Prostate gland (tissue), 2 donors: ENCODE measurements at places on chromosomes 2 and 18. TPM values are rescaled to one million over a fixed set of nuclear protein-coding genes. Genes with fewer than 3 reads are reported as not detected.

The STAT4 gene
- total RNA-seq, result 0.41 TPM

The VWC2L gene
- total RNA-seq, result not detected

The NPAS2 gene
- total RNA-seq, result 24.2 TPM

GRCh38 chr2:78940998-78941397, 84.5 kb upstream of the REG3G start:
- no peaks in the 10 kb centered on the region for H3K27me3 ChIP-seq
- no peaks in the 10 kb centered on the region for H3K4me1 ChIP-seq
- H3K4me3 ChIP-seq, result no peak overlapping the region
- no peak for DNase-seq
- H3K36me3 ChIP-seq, result no peaks in the 10 kb centered on the region

DNA sequence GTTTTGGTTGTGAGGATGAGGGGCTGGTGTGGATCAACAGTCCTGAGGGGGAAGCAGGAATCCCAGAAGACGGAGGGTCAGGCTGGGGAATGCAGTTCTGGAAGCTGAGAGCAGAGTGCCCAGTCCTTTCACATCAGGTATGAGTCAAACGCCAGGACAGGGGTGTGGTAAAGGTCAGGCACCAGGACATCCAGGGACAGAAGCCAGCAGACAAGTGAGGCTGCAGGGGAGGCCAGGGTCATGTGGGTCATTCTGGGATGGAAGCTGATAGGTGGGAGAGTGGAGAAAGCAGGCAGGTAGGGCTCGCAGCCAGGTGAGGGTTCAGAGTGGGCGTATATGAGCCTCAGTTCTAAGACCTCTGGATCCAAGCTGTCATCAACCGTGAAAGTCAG, 12.8 kb upstream of the GNLY start:
- no peak overlapping the region for H3K4me3 ChIP-seq
- H3K27ac ChIP-seq, result no peak overlapping the region
- H3K4me1 ChIP-seq, result no peaks in the 10 kb centered on the region
- no peaks in the 10 kb centered on the region for H3K36me3 ChIP-seq
- no peak for DNase-seq

- H3K36me3 ChIP-seq, result no peaks in the 10 kb centered on the region
- H3K4me3 ChIP-seq, result no peak overlapping the region
- no peaks in the 10 kb centered on the region for H3K4me1 ChIP-seq
- DNase-seq, result no peak
- H3K27me3 ChIP-seq, result no peaks in the 10 kb centered on the region
- no peak overlapping the region for H3K27ac ChIP-seq
These were observed 23.6 kb downstream of the KCNE4 start for GRCh38 chr2:223075301-223076270.

GRCh38 chr2:179298666-179299065, 34.0 kb upstream of the SESTD1 start:
- H3K4me3 ChIP-seq, result no peak overlapping the region
- no peak for DNase-seq
- H3K27me3 ChIP-seq, result no peaks in the 10 kb centered on the region
- no peaks in the 10 kb centered on the region for H3K36me3 ChIP-seq
- H3K27ac ChIP-seq, result no peak overlapping the region
